ENCODE measurements at places on chromosomes 4 and X. TPM values are rescaled to one million over a fixed set of nuclear protein-coding genes. Genes with fewer than 3 reads are reported as not detected.

The PRSS12 gene
- total RNA-seq = 114 TPM

The RAB41 gene
- not detected for total RNA-seq

The POU3F4 gene
- total RNA-seq = not detected

The SOWAHB gene
- 0.16 TPM for total RNA-seq
